ENCODE measurements at places on chromosomes 5 and 9.
A peak's percentile ranks its signal among the peaks of the same experiment; 100 is the strongest.

DNA sequence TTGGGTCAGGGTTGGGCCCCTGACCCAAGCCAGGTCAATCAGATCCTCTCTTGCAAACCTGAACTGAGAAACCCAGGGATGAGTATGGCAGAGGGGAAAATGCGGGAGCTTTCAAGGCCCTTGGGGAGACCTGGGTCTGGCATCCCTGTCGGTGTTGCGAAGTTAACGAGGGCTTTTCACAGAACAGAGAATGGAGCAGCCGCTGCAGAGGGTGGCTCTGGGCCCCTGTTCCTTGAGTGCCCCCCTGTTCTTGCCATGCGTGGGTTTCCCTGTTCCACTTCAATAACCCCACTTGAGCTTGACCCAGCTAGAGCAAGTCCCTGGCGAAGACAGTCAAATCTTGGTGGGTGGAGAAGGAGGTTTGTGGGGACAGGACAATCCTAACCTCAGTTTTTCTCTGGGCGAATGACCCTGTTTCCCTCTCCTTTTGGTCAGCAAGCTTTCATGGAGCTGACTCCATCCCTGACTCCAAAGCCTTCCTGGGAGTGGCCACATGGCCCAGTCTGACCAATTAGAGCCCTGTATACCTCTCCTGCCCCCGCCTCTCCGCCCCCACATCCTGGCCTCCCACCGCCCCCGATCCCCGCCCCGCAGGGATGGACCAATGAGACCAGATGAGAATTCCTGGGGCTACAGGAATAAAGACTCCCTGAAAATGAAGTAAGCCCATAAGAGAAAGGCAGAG is 2.9 kb upstream of the VDAC1 start:
- DNase-seq, result no peak

DNA sequence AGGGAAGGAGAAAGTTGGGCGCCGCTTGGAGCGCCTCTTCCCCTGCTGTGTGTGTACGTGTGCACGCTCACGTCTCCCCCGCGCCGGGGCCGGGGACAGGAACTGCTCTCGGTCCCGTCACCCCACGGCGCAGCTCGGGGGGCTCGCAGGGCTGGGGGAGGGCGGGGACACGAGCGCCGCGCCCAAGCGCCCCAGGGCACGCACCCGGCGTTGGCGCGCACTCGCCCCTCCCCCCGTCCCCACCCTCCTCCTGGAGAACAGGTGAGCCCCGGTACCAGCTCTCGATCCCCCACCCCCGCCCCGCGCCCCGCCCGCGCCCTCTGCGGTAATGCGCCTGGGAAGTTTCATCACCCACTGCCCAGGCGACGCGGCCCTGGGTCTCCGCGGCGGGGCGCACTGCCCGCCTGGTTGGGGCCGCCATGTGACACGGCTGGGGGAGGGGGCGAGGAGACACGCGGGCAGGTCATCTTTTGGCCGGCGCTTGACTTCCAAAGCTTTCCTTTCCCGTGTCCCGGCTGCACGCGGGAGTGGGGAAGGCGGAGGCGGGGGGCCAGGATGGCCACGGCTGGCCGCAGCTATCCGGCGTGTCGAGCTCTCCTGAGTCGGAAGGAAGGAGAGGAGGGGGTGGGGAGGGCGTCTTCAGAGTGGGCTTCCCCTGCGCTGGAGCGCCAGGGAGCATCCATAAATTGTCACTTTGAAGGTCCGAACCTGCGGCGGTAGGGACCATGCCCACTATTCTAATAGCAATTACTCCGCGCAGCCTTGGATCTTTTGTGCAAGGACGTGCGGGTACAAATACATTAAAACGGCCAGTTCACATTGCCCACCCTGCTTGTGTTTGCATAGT is 1.5 kb upstream of the STC2 start:
- DNase-seq, result no peak

DNA sequence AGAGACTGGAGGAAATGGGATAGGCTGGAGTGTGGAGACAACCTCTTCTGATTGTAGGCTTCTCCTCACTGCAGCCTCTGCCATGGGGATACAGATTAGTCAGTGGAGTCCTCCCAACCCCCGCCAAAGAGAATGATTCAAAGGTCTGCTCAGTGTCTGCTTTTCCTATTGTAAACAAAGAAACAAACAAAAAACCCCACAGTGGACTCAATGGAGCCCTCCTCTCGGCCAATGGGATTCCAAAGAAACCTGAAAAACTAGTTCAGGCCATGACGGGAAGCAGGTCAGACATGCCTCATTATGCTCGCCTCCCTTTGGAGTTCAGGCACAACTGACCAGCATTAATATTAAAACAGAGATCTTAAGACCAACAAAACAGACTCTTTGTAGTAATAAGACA is 85.8 kb downstream of the SEC61B start:
- DNase-seq, result no peak

- no peak for DNase-seq
Measured at GRCh38 chr5:177194268-177194667, 60.7 kb downstream of the NSD1 start.

- DNase-seq, result no peak
Measured at GRCh38 chr9:37776328-37776727, 8.5 kb downstream of the EXOSC3 start.

DNA sequence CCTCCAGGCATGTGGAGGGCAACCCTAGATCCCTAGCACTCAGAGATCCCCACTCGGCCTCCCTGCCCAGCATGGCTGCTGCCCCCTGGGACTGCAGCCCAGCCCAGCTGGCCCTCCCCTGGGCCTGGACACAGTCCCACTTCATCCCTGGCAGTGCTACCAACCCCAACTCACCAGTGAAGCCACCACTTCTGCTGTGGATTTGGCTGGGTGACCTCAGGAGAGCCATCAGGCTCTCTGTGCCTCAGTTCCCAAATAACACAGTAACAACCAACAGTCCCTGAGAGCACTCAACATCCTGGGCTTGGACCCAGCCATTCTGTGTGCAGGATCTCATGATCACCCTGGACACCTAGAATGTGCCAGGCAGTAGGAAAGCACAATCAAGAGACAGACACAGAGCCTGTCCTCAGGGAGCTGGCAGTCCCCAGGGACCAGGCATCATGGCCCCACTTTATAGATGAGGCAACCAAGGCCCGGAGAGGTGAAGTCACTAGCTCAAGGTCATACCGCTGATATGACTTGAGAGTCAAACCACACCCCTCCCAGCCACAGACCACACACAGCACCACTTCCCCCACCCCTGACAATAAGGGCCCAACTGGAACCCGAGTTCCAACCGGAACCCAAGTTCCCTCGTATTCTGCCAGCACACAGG is 4.7 kb upstream of the PSMB7 start:
- DNase-seq, result no peak

DNA sequence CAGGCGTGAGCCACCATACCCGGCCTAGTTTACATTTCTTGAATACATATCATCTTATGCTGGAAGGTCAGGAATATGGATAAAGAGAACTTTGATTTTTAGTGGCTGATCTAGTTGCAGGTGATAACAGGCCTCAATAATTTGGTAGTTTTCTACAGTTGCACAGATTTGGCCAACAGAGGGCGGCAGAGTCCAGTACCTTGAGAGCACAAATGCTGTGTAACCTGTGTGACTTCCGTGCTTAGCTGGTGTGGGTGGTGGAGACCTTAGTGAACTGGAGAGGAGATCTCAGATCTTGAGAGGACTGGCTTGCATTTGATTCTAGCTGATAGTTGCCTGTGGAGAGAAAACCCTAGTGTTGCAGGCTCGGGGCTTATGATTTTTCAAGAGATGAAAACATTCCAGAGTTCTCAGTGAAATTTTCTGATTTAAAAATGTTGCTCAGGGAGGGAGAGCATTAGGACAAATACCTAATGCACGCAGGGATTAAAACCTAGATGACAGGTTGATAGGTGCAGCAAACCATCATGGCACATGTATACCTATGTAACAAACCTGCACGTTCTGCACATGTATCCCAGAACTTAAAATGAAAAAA is 17.4 kb upstream of the GPR151 start:
- DNase-seq, result peak; percentile 62

DNA sequence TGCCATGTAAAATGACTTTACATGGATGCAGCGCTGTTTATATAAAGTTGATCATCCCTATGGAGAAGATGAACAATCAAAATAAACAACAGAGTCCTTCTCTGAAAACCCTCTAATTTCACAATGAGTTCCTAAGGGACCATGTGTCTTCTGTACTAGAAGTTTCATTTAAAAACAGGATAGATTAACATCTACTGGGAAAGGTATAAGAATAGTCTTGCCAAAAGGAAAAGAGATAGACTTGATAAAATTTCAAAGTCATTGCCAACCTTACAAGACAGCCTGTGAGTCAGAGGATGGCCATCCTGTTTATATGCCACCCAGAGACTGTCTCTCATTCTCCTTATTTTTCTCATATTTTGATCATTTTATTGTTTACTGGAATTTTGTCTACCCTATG is 367.1 kb upstream of the PDE4D start:
- DNase-seq, result no peak

DNA sequence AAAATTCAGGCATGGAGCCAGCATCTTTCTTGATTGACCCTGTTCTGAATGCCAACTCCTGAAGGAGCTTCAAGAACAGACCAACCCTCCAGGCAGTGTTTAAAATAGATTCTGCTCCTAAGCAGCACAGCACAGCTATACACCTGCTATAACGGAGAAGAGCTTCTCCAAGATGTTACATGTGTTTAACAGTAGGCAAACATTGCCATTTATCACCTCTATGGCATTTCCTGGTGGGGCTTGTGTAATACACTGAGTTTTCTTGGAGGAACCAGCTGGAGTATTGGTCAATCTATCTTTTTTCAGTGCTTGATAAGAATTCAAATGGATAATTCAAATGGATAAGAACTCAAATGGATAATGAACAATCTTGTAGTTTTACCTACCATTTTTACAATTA is 615.1 kb downstream of the CDH12 start:
- no peak for DNase-seq

DNA sequence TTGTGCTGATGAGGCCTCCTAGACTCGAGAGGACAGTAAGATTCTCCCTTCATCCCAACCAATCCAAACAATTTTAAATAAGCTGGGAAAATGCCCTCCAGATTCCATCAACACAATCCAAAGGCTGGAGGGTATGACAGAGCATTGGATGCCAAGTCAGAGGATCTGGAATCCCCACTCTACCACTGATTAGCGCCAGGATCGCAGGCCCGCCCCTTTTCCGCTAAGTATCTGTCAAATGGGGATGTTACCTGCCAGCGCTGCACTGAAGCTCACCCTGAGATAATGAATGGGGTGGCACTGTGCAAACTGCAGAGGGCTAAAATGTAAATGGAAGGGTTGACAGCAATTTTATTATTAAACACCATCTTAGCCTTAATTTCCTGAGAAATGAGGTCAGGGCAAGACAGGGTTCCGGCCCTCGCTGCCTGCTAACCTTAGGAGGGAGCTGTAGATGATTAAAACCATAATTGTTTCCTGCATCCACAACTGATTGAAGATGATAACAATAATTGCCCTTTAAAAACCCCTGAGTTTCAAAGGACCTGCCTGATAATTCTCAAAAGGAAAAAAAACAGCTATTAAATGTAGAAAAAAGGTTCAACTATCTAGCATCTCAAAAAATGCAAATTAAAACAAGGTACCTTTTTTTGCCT is 31.6 kb upstream of the GABBR2 start:
- DNase-seq, result no peak

DNA sequence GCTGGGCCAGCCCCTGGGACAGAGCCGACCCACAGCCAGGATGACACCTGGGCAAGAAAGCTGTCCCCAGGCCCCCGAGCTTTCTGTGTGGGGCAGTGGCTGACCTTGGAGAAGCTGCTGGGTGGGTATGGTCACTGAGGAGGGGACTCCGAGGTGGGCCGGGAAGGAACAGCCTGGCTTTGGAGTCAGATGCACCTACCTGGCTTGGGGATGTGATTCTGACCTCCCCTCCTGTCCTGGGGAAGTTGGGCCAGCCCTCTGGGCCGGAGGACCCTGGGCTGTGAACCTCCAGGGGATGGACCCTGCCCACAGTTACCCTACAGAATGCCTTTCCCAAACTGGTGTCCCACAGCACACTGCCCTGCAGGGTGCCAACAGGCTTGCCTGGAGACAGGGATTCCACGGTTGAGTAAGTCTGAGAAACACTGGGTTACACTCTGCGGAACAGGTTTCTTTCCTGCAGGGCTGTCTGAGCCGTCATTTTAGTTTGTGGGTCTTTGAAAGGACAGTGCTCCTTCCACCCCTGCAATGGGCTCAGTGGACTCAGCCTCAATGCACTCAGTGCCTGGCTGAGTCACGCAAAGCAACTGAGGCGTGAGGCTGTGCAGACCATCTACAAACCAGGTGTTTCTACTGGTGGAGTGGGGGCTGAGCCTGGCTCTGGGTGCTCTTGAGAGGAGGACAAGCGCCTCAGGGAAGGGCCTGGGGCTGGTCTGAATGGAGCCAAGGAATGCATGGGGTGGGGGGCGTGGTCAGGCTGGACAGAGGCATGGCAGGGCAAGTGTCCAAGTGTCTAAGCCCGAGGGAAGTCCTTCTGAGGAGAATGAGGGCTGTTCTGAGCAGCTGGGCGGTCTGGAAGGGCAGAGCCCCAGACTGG is 41.3 kb upstream of the PHYKPL start:
- no peak for DNase-seq

DNA sequence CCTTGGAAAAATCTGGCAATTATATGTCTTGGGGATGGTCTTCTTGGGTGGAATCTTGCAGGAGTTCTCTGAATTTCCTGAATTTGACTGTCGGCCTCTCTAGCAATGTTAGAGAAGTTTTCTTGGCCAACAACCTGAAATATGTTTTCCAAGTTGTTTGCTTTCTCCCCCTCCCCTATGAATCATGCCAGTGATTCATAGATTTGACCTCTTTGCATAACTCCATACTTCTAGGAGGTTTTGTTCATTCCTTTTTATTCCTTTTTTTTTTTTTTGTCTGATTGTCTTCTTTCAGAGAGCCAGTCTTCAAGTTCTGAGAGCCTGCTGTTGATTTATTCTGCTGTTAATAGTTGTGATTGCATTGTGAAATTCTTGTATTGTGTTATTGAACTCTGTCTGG is 56.7 kb upstream of the SLC44A1 start:
- DNase-seq, result no peak

DNA sequence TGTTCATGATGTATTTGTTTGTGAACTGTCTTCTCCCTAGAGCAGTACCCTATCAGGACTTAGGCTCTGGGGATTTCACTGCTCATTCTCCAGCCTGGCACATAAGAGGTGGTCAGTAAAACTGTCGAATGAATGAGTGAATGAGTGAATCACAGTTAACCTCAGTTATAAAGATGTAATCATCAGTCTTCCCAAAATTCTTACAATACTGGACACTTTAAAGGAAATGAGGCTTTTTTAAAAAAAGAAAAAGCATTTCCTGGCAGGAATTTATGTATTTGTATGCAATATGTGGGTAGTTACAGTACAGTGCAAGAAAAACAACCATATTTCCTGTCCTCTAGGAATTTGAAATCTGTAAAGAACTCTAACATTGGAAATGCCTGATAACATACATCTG is 59.6 kb downstream of the RAI14 start:
- no peak for DNase-seq

GRCh38 chr9:13734601-13735000 is 455.1 kb upstream of the MPDZ start:
- no peak for DNase-seq
